ENCODE measurements at places on chromosomes 7 and 10.

- no peak for DNase-seq
These were observed 18.8 kb upstream of the CHST12 start for GRCh38 chr7:2384354-2385243.

GRCh38 chr10:34193931-34194626 lies 621.0 kb downstream of the PARD3 start:
- DNase-seq = no peak

DNA sequence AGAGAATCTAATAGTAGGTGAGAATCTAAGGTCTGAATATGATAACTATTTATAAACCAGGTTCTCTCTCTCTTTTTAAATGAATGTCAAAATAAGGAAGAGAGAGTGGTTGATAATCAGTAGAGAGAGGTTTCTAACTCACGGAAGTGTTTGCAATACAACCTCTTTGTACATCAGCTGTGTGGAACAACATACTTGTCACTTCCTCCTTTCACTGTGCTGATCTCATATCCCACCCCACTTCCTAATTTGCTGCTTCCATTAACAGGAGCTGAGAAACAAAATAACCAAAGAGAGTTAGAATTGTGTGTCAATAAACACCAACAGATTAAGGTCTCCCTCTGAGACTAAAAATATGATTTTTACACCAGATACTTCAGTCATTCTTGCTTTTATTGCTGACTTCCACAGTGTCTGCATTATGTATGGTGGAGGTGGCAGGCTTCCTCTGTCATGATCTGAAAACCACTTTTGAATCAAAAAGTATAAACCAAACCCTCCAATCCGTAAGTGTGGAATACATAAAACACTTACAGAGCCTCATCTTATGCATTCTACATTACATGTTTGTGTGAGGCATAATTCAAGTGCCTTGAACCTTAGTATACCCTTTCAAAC lies 25.0 kb downstream of the CACUL1 start:
- DNase-seq = peak; percentile 24

GRCh38 chr7:135974667-135975066 lies 2.5 kb downstream of the MTPN start:
- DNase-seq = no peak

DNA sequence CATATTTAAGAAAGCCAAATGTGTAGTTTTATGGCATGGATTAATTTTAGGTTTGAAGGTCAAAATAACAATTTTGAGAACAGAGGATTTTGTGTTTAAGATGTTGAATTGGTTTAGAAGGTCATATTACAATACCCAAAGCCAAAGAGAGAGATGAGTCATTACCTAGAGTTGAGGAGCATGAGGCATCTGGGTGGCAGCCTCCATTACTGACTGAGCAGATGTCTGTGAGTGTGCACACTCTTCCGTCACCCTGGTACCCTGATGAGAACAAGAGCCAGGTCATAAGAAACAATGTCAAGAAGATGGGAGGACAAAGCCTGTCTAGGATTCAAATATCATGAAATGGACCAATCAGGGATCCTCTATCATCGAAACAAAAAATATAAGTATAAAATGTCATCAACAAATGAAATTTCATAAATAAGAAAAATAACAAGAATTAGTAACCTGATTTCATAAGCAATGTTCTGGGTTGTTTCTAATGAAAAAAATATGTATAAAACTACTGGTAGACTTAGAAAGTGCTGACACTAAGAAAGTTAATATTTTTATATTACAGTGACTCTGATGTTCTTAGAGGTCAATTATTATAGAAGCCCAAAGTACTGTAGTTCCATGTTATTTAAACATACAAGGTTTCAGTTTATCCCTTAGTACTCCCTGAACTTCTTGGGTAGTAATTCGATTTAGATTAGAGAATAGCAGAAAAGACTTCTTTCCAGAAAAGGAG lies 20.0 kb downstream of the CUBN start:
- DNase-seq = no peak

Data from hematopoietic multipotent progenitor cell treated with erythropoietin and hydrocortisone succinate and interleukin-3 and kit ligand, for 8 days (in vitro differentiated cells).